Fibroblast of skin of left quadriceps (primary cell): ENCODE measurements at places on chromosomes 7 and 10.

DNA sequence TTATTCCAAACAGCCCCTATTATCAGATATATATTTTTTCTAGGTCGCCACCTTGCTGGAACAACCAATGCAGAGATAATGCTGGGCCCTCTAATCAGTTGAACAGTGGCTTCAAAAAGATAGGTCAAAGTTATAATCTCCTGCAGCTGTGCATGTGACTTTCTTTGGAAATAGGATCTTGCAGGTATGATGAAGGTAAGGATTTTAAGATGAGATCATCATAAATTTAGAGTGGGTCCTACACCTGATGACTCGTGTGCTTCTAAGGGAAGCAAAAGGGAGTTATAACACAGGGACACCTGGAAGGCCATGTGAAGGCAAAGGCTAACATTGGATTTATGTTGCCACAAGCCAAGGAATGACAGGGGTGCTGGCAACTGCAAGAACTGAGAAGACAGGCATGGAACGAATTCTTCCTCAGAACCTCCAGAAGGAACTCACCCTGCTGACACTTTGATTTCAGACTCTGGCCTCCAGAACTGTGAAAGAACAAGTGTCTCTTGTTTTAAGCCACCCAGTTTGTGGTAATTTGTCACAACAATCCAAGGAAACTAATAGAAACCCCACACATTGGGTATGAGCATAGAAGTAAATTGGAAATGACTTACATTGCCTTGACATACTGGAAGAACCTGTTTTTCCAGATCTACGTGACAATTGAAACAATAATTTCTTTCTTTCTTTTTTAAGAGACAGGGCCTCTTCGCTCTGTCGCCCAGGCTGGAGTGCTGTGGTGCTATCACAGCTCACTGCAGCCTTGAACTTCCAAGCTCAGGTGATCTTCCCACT lies 34.4 kb downstream of the CCDC71L start:
- no peak for DNase-seq

GRCh38 chr10:5187867-5188266 lies 2.9 kb upstream of the AKR1C8 start:
- no peak for DNase-seq

DNA sequence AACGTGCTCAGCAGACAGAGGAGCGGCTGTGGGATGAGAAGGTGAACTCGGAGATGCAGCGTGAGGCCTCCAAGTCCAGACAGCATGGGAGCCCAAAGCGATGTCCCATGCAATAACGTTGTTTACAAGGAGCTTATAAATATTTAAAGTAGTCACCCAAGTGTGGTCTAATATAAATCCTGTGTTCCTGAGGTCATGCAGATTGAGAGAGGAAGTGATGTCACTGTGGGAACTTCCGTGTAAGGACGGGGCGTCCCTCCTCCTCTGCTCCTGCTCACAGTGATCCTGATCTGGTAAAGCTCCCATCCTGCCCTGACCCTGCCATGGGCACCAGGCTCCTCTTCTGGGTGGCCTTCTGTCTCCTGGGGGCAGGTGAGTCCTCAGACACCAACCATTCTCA lies 94.7 kb upstream of the PRSS58 start:
- no peak for DNase-seq

DNA sequence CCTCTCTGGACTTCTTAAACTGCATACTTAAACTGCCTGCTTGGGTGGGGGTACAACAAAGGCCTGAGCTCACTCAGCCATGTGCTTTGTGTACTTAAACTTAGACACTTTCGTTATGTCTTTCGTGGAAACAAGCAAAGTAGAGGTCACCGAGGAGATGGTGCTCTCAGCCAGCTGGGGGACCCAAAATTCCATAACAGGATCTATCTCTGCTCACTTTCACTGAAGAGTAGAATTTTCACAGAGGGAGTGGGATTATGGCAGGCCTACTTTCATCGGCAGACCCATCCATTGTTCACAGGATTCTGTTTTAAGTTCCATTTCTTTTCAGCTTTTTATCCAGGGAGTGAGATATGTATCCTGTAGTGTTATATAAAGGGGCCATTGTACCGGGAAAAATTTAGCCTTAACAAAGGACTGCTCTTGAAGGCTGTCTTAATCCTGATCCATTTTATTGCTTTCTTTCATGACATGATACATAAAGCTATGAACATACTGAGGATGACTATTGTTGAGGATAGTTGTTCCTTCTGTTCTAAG lies 370.0 kb upstream of the GHITM start:
- DNase-seq = no peak

GRCh38 chr7:130632111-130632510 lies 36.4 kb downstream of the COPG2 start:
- DNase-seq = peak; percentile 15

GRCh38 chr10:5252177-5253037 lies 55.8 kb downstream of the AKR1C4 start:
- DNase-seq = no peak

- peak; percentile 53 for DNase-seq
Observed at GRCh38 chr10:44153918-44154670, 230.8 kb downstream of the CXCL12 start.

- no peak for DNase-seq
Observed at GRCh38 chr7:1752111-1752510, 82.0 kb downstream of the ELFN1 start.

- no peak for DNase-seq
Observed at GRCh38 chr7:96645084-96645483, 64.6 kb downstream of the SEM1 start.

GRCh38 chr7:94332571-94332970 lies 62.1 kb upstream of the COL1A2 start:
- no peak for DNase-seq

- DNase-seq = peak; percentile 91
Observed at GRCh38 chr10:126215746-126216631, 172.3 kb downstream of the ADAM12 start.

DNA sequence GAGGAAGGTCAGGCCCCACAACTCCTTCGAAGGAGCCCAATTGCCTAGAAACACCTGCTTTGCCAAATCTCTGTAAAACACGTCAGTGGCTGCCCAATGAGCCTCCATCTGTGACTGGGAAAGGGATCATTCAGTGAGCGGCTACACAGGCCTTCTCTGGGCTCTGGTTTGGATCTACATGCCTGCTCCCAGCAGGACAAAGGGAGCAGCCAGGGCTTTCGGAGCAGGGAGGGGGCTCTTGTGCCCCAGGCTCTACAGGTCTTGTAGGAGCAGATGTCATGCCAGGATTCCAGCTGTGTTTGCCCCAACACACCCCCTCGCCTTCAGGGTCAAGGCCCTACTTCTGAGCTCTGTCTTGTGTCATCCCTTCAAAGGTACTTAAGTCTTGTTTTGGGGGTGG lies 73.5 kb downstream of the CLEC2L start:
- no peak for DNase-seq

GRCh38 chr7:40015790-40016296 lies 65.8 kb downstream of the CDK13 start:
- DNase-seq = no peak

DNA sequence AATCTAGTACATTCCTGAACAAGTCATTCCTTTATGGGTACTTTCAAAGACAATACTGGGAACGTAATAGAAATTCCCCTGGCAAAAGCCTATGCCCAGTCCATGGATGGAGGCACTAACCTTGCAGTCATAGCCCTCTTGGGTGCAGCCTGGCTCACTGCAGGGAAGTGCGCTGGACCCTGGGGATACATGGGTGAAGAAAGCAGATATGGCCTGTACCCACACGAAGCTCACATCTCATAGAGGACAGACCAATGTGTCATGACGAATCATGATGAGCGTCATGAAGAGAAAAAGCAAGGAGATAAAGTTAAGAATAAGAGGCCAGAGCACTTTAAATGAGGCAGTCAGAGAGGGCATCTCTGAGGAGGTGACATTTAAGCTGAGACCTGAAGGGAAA lies 11.8 kb downstream of the PRLHR start:
- no peak for DNase-seq

GRCh38 chr7:30510124-30511075 lies 5.8 kb upstream of the GGCT start:
- no peak for DNase-seq

- DNase-seq = no peak
Observed at GRCh38 chr10:126908729-126909128, 3.5 kb downstream of the DOCK1 start.

- DNase-seq = no peak
Observed at GRCh38 chr10:132523561-132524442, 13.8 kb upstream of the INPP5A start.

GRCh38 chr10:43399320-43400310 lies 9.4 kb downstream of the HNRNPF start:
- no peak for DNase-seq

DNA sequence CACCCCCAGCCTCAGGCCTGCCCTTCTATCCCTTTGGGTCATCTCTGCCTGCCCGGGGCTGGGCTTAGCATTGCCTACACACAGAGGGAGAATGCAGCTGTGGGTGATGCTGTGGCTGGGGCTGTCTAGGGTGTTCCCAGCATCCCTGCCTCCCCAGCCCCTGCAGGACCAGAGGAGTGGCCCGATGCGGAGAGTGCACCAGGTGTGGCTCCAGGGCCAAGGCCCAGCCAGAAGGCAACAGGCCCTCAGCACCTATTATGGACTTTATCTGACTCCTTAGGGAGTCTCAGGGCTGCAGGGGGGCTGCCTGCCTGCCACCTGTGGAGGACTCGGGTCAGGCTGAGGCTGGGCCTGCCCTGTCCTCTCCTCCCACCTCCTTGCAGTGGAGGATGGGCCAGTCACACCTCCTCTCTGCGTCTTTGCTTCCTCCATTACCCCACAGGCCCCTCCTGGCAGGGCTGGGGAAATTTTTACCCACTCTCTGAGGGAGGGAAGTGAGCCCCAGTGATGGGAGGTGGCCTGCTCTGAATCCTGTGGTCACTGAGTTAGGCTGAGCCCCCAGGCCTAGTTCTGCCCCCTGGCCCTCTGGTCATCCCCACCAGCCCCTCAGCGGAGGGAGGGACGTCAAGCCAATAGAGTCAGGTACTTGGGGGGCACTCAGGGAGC lies 92.9 kb upstream of the PCBD1 start:
- DNase-seq = no peak

DNA sequence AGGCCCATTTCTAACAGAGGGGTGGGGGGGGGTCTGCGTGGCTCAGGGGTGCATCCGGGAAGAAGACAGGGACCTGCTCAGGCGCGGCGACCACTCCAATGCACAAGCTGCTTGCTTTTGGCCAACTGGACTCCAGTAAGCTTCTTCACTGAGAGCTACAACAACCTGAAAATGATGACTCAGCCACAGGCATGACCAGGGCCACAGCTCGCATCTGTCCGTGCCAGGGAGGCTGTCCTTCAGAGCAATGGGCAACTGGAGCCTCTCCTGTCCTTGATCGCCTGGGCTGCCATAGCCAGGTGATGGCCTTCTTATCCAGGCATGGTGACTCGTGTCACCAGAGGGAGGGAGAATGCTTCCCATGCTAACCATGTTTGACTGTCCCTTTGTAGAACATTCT lies 81.6 kb upstream of the RNF32 start:
- no peak for DNase-seq

- no peak for DNase-seq
Observed at GRCh38 chr7:75694638-75695399, 43.9 kb downstream of the HIP1 start.

DNA sequence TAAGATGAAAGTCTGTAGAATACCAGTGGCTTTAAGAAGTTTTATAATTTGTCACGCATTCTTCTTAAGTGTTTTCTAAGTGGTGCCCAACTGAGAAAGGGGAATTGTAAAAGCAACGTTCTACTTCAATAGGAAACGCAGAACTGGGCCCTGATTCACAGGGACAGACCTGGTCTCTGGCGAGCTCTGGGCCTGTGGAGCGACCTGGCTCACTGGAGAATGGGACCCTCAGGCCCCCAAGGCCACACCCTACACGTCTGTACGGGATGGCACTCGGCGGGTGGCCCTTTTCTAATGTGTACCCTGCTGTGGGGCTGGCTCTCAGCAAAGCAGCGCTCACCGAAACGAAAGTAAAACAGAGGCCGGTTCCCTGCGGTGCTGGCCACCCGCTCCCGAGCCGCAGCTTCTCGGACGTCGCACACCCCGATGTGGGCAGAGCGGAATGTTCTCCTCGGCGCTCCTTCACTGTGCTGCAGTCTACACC lies 205.0 kb downstream of the DIP2C start:
- DNase-seq = no peak
